ENCODE measurements at places on chromosomes 4 and X. TPM values are rescaled to one million over a fixed set of nuclear protein-coding genes. Genes with fewer than 3 reads are reported as not detected.

- no peak for DNase-seq
Observed at GRCh38 chrX:115345615-115346014, 56.1 kb downstream of the LUZP4 start.

DNA sequence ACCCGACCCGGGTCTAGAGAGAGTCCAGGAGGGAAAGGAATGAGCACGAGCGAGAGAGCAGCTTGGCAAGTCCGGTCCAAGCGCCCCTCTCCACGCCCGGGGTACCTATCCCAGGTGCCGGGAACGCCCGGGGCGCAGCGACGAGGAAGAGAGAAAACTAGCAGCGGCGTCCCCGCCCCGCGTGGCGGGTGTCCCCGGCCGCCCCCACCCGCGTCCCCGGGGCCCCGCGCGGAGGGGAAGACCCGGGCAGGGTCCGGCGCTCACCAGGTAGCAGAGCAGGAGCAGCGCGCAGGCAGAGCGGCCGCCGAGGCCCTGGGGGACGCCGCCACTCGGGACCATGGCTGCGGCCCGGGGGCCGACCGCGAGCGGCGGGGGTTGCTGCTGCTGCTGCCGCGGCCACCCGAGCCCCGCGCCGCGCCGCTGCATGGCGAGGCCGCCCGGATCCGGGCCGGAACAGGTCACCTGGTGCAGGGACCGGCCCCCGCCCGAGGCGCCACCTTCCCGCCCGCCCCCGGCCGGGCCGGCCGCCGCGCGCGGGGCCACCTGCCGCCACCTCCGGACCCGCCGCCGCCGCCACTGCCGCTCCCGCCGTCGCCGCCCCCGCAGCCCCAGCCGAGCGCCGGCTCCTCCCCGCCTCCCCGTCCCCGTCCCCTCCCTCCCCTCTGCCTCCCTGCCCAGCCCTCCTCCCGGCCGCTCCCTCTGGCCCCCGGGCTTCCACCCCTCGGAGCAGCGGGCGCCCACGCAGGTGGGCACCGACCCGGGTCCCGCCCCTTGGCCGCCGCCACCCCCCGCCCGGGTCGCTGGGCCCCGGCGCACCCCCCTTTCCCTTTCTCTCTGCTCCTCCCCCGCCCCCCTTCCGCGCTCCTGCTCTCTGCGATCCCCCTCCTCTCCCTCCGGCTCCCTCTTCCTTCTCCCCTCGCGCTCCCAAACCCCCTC lies at the start of gene SEL1L3:
Gene SEL1L3 (minus strand): TSS at position 578 of the 936 bp plus-strand sequence. CDS start 152 bp downstream, at position 426.
- DNase-seq, result no peak

GRCh38 chrX:50770702-50771101 lies 43.3 kb downstream of the SHROOM4 start:
- no peak for DNase-seq

- DNase-seq, result no peak
Observed at GRCh38 chr4:184313702-184314659, 96.3 kb upstream of the ENPP6 start.

The PRR32 gene
- not detected for polyA plus RNA-seq

All from renal cortex interstitium (tissue), 15 donors.